Activated T-cell treated with anti-CD3 and anti-CD28 coated beads for 48 hours (primary cell): ENCODE measurements at places on chromosomes 5 and 9.

- no peak for DNase-seq
Measured at GRCh38 chr5:37768371-37768770, 71.5 kb downstream of the GDNF start.

DNA sequence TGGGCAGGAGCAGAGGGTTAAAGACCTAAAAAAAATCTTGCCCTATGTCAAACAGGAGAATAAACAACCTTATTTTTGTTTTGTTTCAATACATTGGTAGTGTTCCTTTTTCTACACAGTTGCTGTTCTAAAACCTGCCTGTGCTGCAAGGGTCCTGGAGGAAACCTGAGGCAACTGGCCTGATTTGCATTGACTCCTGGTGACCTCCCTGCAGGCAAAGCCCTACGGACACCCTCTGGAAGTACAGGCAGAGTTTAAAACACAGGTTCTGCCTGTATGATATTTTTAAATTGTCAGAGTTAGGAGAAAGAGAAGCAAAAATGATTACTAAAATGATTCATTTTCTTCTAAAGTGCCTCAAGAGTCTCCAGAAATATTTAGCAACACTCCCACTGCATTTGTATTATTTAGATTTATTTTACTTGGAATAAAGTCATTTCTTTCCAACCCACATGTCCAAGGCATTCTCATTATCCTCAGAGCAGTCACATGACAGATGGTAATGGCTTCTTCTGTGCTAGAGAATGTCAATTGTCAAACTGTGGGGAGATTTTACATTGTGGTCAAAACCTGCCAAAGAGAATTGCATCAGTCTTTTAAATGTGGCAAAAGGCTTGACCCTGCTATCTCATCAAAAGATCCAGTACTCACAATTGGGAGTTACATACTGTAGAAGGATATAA is 559.6 kb downstream of the CETN3 start:
- DNase-seq: no peak

DNA sequence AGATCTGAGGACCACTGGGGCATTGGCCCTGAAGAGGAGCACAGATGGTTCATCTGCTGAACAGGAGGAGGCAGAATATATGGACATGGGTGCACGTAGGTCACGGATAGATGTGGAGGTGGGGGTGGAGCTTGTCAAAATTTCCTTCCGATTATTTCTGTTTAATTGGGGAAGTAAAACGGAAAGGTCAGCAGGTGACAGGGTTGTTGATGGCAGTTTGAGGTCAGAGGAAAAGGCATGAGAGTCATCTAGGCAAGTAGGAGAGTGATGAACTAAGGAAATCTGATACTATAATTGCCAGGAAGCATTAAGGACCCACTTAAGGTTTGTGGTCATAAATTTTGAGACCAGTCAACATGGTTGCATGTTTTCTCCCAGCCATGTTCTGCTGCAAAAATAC is 8.4 kb upstream of the FAM81B start:
- DNase-seq: no peak

DNA sequence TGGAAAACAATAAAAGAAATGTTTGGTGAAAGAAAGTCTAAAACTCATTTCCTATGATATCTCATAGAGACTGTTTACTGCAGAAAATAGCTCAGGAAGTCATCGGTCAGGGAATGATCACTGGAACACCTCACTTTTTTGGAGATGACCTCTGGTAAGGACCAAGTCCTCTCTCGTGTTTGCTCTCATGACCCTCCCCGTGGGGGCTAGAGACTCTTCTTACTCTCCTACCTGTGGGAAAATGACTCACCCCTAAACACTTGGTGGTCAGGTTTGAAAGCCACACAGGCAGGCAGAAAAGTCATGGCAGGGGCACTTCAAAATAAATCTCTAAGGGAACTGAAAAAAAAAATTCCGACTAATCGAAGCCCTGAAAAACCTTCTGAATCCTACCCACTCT is 48.2 kb downstream of the FAM240B start:
- no peak for DNase-seq

- DNase-seq: no peak
Measured at GRCh38 chr9:109035684-109036423, 22.6 kb upstream of the CTNNAL1 start.

- no peak for DNase-seq
Measured at GRCh38 chr9:69393425-69393824, 68.4 kb downstream of the ENTREP1 start.

GRCh38 chr9:116152390-116152789 is 1.2 kb upstream of the PAPPA start:
- DNase-seq: no peak

DNA sequence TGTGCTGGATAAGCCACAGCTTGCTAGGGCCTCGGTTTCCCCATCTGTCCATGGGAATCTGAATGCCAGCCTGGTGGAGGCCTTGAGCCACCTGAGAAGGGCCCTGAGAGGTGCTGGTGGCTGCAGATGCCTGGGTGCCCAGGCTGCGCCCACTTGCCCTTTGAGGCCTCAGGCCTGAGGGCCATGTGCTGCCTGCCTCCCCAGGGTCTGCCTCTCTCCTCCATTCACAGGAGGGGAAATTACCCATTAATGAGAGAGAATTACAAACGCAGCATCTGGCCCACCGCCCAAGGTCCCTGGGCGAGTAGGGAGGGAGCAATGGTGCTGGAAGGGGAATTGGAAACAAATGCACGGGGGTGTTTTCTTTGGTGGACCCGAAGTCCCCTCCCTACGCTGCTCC is 59.6 kb downstream of the BARX1 start:
- DNase-seq: no peak

- no peak for DNase-seq
Measured at GRCh38 chr5:141867651-141868050, 10.6 kb downstream of the PCDH1 start.

DNA sequence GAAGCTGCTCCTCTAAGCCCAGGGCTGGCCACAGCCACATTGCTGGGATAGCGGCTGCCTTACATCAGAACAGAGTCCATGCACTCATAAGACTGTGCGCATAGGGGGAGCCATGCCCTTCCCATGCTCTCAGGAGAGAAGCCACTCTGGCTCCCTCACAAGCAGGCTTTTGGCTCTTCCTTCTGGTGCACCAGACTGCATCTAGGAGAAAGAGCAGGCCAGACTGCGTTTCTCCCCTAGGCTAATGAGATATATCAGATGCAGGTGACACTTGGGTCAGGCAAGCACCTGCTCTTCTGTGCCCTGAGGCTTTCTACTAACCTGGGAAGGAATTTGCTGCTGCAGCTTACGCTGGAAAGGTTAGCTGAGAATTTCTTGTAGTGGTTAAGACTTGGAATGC is 43.2 kb upstream of the BRINP1 start:
- DNase-seq: no peak

GRCh38 chr5:125837866-125838265 is 585.3 kb upstream of the GRAMD2B start:
- no peak for DNase-seq

- DNase-seq: no peak
Measured at GRCh38 chr5:43034591-43034968, 5.5 kb downstream of the ANXA2R start.
